HT-29 (cell line): ENCODE measurements at places on chromosomes 12 and 14. TPM values are rescaled to one million over a fixed set of nuclear protein-coding genes. Genes with fewer than 3 reads are reported as not detected.

The GNPTAB gene
- 6.1 and 12.7 TPM in 2 replicates for total RNA-seq

The CAPZA3 gene
- total RNA-seq, result not detected in 2 replicates

The OR5AU1 gene
- total RNA-seq, result not detected in 2 replicates

The TMCC3 gene
- total RNA-seq, result 2.9 and 3.0 TPM in 2 replicates

The TMEM132D gene
- not detected in 2 replicates for total RNA-seq

The CLEC9A gene
- not detected in 2 replicates for total RNA-seq

The BAZ1A gene
- total RNA-seq, result 9.4 and 14.9 TPM in 2 replicates

The FOXG1 gene
- not detected in 2 replicates for total RNA-seq

The E2F7 gene
- total RNA-seq, result 7.8 and 10.5 TPM in 2 replicates

The RDH12 gene
- 0.08 and 0.66 TPM in 2 replicates for total RNA-seq

The PTPRR gene
- 0.44 and 0.66 TPM in 2 replicates for total RNA-seq

The STYK1 gene
- 7.4 and 12.8 TPM in 2 replicates for total RNA-seq

The LRP1-AS gene
- total RNA-seq, result not detected in 2 replicates
